Upper lobe of left lung (tissue), 6 donors: ENCODE measurements at places on chromosomes 13 and 19. TPM values are rescaled to one million over a fixed set of nuclear protein-coding genes. Genes with fewer than 3 reads are reported as not detected.

- no peak overlapping the region for H3K4me3 ChIP-seq
- DNase-seq: no peak
- no peak overlapping the region for H3K27ac ChIP-seq
- H3K27me3 ChIP-seq: no peaks in the 10 kb centered on the region
Measured at GRCh38 chr19:38018694-38019395, 111.8 kb downstream of the SIPA1L3 start.

- no peak overlapping the region for H3K4me3 ChIP-seq
- no peak overlapping the region for H3K27ac ChIP-seq
- H3K27me3 ChIP-seq: no peaks in the 10 kb centered on the region
- H3K4me1 ChIP-seq: no peaks in the 10 kb centered on the region
Measured at GRCh38 chr13:66322936-66323335, 907.2 kb downstream of the PCDH9 start.

DNA sequence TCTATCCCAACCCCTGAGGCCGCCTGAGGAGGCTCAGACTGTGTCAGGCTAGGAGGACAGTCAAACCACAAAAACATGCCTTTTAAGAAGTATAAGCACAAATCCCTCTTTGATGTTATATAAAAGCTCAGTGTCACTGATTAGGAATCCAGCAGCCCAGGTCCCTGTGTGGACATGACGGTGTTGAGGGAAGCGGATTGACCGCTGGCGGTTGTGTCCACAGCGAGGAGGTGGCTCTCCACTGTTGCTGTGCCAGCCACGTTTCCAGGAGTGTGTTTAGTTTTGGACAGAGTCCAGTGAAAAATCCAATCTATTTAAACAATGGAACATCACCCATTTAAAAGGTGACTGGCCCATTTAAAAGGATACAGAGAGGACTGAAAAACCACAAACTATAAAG lies 7.5 kb upstream of the GJA3 start:
- no peak overlapping the region for H3K27ac ChIP-seq
- H3K36me3 ChIP-seq: no peaks in the 10 kb centered on the region
- no peak overlapping the region for H3K4me3 ChIP-seq
- DNase-seq: no peak
- H3K4me1 ChIP-seq: no peaks in the 10 kb centered on the region

The SHD gene
- not detected for total RNA-seq

DNA sequence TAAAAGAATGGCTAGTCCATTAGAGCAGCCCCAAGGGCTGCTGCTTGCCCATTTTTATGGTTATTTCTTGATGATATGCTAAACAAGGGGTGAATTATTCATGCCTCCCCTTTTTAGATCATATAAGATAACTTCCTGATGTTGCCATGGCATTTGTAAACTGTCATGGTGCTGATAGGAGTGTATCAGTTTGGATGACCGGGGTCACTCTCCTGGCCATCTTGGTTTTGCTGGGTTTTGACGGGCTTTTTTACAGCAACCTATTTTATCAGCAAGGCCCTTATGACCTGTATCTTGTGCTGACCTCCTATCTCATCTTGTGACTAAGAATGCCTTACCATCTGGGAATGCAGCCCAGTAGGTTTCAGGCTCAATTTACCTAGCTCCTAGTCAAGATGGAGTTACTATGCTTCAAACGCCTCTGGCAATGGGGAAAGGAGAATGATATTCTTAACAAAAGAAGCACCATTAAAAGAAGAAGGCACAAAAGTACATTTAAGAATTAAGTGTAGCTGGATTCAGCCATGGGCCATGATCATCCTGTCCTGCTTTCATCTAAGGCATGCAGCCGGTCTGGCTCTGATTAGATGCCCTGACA lies 1156.0 kb downstream of the PCDH9 start:
- no peak overlapping the region for H3K27ac ChIP-seq
- H3K4me3 ChIP-seq: no peak overlapping the region
- no peaks in the 10 kb centered on the region for H3K27me3 ChIP-seq

GRCh38 chr19:30855442-30855841 lies 483.3 kb downstream of the ZNF536 start:
- H3K4me3 ChIP-seq: no peak overlapping the region
- no peak for DNase-seq
- no peaks in the 10 kb centered on the region for H3K4me1 ChIP-seq
- no peaks in the 10 kb centered on the region for H3K27me3 ChIP-seq
- no peak overlapping the region for H3K27ac ChIP-seq

DNA sequence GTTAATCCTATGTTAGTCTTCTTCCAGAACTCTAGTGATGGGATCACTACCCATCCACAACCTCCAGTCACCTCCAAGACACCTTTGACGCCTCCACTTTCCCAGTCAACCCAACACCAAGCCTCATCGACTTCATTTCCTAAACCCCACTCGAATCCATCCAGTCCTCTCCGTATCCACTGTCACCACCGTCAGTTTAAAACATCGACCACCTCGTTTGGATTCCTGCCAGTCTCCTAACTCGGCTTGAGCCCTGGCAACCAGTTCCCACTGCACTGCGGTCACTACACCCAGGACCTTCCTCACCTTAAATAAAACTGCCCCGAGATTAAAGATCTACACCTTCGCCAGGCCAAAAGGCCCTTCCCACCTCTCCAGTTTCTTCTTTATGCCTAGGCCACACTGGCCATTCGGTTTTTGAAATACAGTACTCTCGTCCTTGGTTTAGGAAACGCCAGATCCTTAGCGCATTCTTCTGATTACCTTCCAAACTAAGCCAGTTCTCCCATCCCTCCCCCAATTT lies 1.2 kb downstream of the MTIF3 start:
- H3K27me3 ChIP-seq: no peaks in the 10 kb centered on the region
- no peaks in the 10 kb centered on the region for H3K36me3 ChIP-seq
- peaks cover 20% of the 10 kb centered on the region for H3K4me1 ChIP-seq
- DNase-seq: no peak
- peak overlapping the region; percentile 98 for H3K27ac ChIP-seq

- no peaks in the 10 kb centered on the region for H3K4me1 ChIP-seq
- H3K4me3 ChIP-seq: no peak overlapping the region
- H3K27ac ChIP-seq: no peak overlapping the region
- DNase-seq: no peak
- H3K36me3 ChIP-seq: no peaks in the 10 kb centered on the region
- H3K27me3 ChIP-seq: no peaks in the 10 kb centered on the region
Measured at GRCh38 chr13:66362485-66362884, 867.7 kb downstream of the PCDH9 start.

GRCh38 chr13:43799191-43799590 lies 12.4 kb upstream of the ENOX1 start:
- no peaks in the 10 kb centered on the region for H3K36me3 ChIP-seq
- H3K27ac ChIP-seq: no peak overlapping the region
- no peaks in the 10 kb centered on the region for H3K27me3 ChIP-seq
- no peak for DNase-seq
- H3K4me1 ChIP-seq: peaks cover under 1% of the 10 kb centered on the region

DNA sequence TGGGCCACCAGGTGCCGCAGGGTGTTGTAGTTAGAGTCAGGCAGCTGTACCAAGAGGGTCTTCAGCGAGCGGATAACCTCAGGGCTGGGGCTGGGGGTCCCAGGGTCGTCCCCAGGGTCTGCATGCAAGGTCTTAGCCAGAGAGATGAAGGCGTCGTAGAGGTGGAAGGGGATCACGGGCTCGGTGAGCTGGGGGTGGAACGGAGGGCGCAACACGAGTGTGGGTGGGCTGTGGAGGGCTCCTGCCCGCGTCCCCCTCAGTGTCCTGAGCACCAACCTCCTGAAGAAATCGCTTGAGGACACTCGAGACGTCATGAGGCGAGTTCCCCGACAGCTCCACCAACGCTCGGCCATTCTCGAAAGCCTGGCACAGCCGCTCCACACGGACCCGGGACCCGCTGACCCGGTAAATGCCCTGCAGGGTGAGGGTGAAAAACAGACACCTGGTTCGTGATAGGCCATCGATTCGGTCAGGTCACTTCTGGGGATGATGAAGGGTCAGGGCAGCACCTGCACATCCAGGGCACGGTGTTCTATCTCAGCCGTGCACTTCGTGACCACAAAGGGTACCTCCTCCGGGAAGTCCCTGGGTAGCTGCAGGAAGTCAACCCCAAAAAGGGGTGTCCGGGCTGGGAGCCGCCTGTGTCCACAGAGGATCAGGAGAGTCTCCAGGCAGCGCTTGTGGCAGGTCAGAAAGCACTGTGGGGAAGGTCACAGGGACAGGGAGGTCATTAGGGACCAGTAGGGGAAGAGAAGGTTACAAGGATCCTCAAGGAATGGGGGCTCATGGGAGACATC lies 6.7 kb upstream of the LPAR2 start:
- no peak overlapping the region for H3K4me3 ChIP-seq
- H3K36me3 ChIP-seq: peaks cover 66% of the 10 kb centered on the region
- no peak overlapping the region for H3K27ac ChIP-seq

GRCh38 chr13:65594298-65594781 lies 1635.8 kb downstream of the PCDH9 start:
- H3K36me3 ChIP-seq: no peaks in the 10 kb centered on the region
- H3K27ac ChIP-seq: no peak overlapping the region
- no peaks in the 10 kb centered on the region for H3K27me3 ChIP-seq
- DNase-seq: no peak
- H3K4me3 ChIP-seq: no peak overlapping the region

- H3K27ac ChIP-seq: peak overlapping the region; percentile 100
- DNase-seq: peak; percentile 75
- H3K4me1 ChIP-seq: peaks cover 55% of the 10 kb centered on the region
- H3K4me3 ChIP-seq: peak overlapping the region; percentile 71
Measured at GRCh38 chr19:13840305-13841085, 36.4 kb upstream of the NANOS3 start.

GRCh38 chr19:18477974-18478373 lies 40.0 kb upstream of the ISYNA1 start:
- no peaks in the 10 kb centered on the region for H3K27me3 ChIP-seq
- DNase-seq: no peak
- H3K4me1 ChIP-seq: peaks cover 93% of the 10 kb centered on the region
- H3K27ac ChIP-seq: peak overlapping the region; percentile 90

GRCh38 chr19:4970558-4971423 lies 1.9 kb downstream of the KDM4B start:
- peak overlapping the region; percentile 69 for H3K4me3 ChIP-seq
- peaks cover 50% of the 10 kb centered on the region for H3K4me1 ChIP-seq
- DNase-seq: peak; percentile 70

The SIX5 gene
- 7.4 TPM for total RNA-seq

The PRRG2 gene
- 6.7 TPM for total RNA-seq

- H3K36me3 ChIP-seq: no peaks in the 10 kb centered on the region
- DNase-seq: peak; percentile 76
- peaks cover 90% of the 10 kb centered on the region for H3K4me1 ChIP-seq
- H3K27me3 ChIP-seq: no peaks in the 10 kb centered on the region
- H3K4me3 ChIP-seq: no peak overlapping the region
Measured at GRCh38 chr19:13033819-13034611, 38.7 kb downstream of the NFIX start.
